Lung (tissue), 17 donors: ENCODE measurements at places on chromosomes 2 and 18. TPM values are rescaled to one million over a fixed set of nuclear protein-coding genes. Genes with fewer than 3 reads are reported as not detected.

TBC1D8 gene
- total RNA-seq: 40.7 TPM

ELOA2 gene
- total RNA-seq: not detected

EVX2 gene
- not detected for total RNA-seq

MROH2A gene
- total RNA-seq: 0.80 TPM

ANKRD23 gene
- total RNA-seq: 6.9 TPM

ZNF521 gene
- 48.8 TPM for total RNA-seq
